ENCODE measurements at places on chromosomes 5 and 9.

DNA sequence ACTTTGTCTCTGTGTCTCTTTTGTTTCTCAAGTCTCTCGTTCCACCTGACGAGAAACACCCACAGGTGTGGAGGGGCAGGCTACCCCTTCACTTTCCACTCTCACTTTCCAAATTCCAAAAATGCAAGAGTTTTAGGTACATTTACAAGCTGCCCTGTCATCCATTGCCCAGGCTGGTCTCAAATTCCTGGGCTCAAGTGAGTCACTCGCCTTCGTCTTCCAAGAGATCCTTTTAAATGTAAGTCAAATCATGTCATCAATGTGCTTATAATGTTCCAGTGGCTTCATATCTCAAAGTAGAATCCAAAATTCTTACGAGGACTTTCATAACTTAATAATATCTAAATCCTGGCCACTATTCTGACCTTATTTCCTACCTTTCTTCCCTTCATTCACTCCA is 20.4 kb upstream of the UGCG start:
- DNase-seq: no peak

- no peak for DNase-seq
These were observed 117.9 kb upstream of the CDH18 start for GRCh38 chr5:20105915-20106314.

GRCh38 chr5:167303582-167303981 is 987.9 kb upstream of the WWC1 start:
- DNase-seq: no peak

GRCh38 chr5:161700065-161700464 is 14.5 kb downstream of the GABRA6 start:
- DNase-seq: no peak

DNA sequence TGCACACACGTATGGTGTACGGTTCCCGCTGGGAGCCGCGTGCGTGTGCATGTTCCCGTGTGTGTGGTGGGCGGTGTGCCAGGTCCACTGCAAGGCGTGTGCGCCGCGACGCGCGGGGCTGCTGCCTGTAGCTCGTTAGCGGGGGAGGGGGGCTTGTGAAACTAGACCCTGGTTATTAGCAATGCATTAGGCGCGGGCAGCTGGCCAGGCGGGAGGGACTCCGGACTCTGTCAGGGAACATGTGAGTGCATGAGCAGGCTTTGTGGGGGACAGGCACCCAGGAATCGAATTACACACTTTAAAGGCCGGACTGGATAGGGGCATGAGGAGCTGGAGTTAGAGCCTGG is 32.2 kb upstream of the ENHO start:
- no peak for DNase-seq

DNA sequence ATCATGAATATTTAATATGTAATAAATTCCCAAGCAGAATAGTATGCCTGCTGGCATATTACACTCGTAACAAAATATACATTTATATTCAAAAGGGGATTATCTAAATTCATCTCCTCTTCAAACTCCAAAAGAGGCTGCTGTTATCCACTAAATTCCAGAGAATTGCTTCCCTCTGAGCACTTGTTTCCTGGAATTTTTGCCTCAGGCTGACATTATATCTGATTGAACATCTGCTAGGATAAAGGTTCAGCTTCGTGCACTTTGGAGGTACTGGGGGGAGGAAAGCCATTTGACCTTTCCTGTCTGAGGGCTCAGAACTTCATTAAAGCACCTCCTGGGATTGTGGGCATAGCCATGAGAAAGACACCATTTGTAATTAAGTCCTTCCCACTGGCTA is 4.3 kb upstream of the HAPLN1 start:
- DNase-seq: no peak

- DNase-seq: no peak
These were observed 488.1 kb downstream of the IRX1 start for GRCh38 chr5:4083591-4084337.

DNA sequence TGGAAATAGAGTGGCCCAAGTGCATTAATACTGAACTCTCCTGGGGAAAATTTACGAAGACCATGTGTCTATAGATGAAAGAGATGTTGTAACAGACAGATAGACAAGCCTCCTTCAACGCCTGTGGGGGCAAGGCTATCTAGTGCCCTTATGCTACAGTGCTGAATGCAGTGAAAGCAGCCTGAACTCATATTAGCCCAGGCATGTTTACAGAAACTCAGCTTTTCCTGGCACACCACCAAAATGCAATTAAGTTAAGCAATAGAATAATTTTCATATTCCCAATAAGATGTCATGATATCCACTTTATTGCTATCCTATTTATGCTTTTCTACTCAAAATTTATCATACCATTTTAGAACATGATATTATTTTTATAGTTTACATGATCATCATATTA is 277.0 kb downstream of the DIRAS2 start:
- no peak for DNase-seq
